Lung microvascular endothelial cell (primary cell): ENCODE measurements at places on chromosomes 2 and 18.

DNA sequence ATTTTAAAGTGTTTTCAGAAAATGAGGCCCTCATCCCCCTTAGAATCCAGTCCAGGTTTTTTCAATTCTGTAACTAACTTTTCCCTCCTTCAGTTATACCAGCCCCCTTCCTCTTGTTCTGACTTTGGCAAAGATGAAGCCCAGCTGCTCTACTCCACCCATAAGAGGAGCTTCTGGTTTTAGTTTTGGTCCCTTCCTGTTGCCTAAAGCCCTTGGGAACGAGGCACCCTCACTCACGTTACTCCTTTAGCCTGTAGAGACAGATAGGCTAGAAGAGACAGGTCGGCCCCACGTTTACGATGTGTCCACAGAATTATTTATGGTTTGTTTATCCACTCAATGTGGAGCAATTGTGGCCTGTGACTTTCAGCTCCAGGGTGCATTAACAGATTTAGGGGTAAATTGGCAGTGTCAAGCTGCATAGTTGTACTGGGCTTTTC is 454.2 kb upstream of the TNP1 start:
- no peak for DNase-seq

DNA sequence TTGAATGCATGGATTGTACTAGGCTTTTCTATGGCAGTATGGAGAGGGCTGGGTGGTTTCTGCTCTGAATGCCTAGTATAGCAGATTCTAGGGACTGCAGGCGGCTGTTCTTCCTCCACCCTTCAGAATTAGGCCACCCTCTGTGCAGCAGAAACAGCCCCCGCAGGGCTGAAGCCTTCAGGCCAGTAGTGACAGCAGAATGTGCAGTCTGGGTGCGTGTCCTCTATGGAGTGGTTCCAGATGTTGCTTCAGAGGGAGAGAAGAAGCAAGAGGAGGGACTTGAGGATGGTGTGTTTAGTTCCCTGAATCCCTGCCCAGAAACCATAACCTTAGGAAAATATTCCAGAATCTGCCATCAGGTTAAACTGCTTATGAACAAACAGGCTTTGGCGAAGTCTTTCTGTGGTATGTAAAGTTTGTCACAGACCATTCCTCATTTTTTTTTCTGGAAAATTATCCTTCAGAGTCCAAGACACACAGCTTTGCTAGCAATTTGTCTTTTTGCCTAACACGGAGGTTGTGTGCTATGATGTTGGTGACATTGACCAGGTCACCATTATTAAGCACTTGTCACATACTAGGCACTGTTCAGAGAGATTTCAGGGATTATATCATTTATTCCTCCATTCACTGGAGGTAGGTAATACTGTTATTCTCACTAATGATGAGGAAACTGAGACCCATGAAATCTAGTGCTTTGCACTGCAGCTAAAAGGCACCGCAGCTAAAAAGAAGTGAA is 21.1 kb downstream of the CASP10 start:
- DNase-seq = no peak

DNA sequence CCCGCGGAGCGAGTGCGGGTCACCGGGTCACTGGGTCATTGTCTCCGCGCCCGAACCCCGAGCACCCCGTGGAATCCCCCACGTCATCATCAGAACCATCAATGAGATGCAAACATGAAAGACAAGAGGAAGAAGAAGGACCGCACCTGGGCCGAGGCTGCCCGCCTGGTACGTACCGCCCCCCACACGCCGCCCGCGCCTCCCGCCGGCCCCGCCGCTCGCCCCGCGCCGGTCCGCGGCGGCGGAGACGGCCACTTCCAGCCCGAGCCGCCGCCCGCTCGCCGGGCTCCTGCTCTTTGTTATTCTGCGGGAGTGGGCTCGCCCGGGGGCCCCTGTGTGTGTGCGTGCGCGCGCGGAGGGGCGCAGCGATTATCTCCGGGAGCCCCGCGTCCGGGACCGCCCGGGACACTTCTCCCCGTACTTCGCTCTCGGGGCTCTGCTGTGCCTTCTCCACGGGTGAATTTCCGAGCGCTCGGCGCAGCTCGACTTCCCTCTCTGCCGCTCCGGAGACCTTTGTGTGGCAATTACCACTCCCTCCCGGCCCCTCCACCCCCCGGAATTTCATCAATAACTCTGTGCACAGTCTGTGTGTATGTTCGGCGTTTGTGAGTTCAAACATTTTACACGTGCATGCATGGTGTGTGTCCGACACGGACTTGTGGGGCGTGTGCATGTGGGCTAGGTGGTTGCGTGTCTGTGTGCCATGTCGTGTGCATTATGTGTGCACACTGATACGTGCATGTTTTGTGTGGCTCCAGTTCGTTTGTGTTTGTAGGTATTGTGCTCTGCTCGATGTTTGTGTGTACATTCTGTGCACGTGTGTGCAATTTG is 714 bp downstream of the ASXL3 start:
- peak; percentile 17 for DNase-seq

- DNase-seq = peak; percentile 79
These were observed 101.3 kb downstream of the LOXHD1 start for GRCh38 chr18:46555724-46556123.

DNA sequence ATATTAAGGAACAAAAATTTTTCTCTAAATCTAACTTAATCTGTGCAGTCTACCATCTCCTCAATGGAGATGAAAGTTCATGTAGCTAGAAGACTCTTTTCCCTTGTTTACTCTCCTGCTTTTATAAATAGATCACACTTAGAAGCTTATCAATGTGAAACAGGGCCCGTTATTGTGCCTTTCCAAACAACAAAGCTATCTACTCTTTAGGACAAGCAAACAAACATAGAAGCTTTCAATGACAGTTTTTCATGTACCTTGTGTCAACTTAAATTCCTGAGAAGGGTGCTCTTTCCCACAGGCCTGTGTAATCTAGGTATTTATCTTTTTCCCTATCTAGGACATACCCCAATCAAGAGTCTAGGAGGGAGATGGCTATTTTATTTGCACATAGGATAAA is 247.8 kb upstream of the CWC22 start:
- DNase-seq = no peak

GRCh38 chr18:76264876-76265250 is 230.2 kb downstream of the ZNF516 start:
- DNase-seq = no peak

DNA sequence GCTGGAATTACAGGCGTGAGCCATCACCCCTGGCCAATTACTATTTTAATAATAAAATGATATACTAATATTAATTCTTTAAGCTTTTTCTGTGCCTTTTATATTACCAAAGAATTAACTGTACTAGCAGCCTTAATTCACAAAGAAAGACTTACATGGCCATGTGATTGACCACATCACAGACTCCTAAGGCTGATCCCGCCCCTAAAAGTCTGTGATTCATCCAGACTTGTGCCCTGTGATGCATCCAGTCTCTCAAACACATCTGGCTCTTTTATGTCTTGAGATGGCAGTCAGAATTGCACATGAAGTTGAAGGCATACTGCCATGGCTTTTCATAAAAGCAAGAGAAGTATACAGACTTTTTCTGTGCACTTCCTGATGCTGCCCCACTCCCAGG is 91.7 kb downstream of the DTNA start:
- no peak for DNase-seq

- no peak for DNase-seq
These were observed 670.2 kb upstream of the ZEB2 start for GRCh38 chr2:145190031-145190703.

DNA sequence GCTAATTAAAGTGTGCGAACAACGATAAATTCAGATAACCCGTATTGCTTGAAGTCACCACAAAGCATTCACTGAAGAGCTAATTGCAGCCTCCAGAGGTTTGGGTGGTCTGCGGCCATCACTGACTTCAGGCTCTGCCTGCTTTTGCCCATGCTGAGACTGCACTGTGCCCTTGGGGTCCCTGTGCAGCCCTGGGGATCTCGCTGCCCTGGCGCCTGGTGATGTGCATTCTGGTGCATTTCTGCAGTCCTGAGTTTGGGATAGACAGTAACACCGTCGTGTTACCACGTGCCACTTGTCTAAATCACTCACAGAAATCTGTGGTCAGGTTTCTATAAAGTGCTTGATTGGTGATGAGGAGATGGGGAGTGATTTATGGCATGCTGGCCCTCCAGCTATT is 27.6 kb downstream of the LDLRAD4 start:
- no peak for DNase-seq

- peak; percentile 64 for DNase-seq
These were observed 93.8 kb downstream of the NRP2 start for GRCh38 chr2:205776139-205776538.
